NCI-H1105 (cell line): ENCODE measurements at places on chromosomes 5 and 9.

- no peak for DNase-seq
Observed at GRCh38 chr9:35844628-35845270, 15.7 kb downstream of the TMEM8B start.

- no peak for DNase-seq
Observed at GRCh38 chr5:61410811-61411210, 78.8 kb downstream of the ZSWIM6 start.

DNA sequence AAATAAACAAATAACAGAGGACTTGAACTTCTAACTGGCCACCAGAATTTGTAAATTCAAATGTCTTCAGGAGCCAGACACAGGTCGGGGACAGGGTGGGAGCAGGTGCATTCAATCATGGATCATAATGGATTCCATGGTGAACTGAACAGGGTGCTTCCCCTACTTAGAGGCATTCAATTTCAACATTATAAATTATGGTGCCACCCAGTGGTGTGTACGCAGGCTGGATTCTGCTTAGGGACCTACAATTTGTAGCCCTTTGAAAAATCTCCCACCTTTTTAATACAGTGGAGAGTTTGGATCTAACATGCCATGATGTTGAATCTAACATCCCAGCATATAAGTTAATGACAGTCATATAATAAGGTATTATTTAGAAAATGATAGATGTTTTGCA is 22.3 kb downstream of the KLF9 start:
- DNase-seq, result peak; percentile 3

DNA sequence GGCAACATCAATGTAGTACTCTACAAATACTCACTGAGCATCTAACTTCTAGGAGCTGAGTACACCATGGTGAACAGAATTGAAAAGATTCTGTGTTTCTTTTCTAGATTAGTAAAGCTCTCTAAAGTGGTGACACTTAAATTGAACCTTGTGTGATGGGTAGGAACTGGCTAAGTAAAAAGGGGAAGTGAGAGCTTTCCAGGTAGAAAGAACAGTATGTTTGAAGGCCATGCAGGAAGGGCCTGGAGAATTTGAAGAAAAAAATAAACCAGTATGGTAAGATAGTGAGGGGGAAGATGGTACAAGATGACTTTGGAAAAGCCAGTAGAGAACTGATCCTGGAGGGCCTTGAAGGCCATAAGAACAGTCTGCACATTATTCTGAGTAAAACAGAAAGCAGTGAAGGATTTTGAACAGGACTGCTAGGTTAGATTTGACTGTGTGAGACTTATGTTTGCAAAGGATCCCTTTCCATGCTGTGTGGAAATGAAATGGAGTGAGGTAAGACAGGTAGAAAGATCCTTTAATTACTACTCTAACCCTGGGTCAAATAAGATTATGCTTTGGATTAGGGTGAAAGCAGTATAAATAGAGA is 46.7 kb upstream of the UBQLN1 start:
- DNase-seq, result no peak

DNA sequence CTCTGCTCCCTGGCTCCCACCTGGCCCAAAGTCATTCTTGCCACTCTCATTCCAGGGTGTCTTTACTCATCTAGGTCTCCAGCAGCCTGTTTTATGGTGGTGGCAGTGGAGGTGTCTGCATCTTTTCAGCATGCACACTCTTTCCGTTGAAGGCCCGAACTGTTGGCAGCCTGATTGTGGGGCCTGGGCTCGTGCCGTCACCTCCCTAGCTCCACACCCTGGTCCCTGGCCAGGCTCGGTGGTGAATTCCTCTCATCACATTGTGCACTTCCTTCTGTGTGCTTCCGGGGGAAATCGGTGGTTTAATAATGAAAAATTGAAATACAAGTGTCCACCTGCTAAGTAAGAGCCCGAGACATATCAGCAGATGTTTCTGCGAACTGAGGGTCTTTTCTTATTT is 214.3 kb downstream of the TRIO start:
- DNase-seq, result no peak

- DNase-seq, result no peak
Observed at GRCh38 chr5:179805070-179805528, 1.6 kb downstream of the MGAT4B start.

DNA sequence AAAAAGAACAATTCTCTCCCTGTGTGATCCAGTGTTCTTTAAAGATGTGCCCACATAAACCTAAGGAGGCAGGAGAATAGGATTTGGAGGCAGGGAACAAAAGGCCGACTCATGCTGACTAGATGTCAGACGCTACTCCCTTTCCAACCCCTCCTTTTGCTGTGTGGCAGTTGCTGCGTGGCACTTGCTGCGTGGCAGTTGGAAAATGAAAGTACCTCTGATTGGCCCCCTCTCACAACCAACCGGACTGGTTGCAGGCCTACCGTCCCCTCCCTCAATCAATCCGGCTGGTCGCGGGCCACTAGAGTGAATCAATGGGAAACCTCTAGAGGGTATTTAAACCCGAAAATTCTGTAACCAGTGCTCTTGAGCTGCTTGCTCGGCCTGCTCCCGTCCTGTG is 551.0 kb downstream of the KIF4B start:
- DNase-seq, result no peak

GRCh38 chr5:63953217-63953616 is 9.0 kb downstream of the HTR1A start:
- DNase-seq, result no peak

GRCh38 chr9:130042406-130042884 is 544 bp downstream of the FNBP1 start:
- no peak for DNase-seq

DNA sequence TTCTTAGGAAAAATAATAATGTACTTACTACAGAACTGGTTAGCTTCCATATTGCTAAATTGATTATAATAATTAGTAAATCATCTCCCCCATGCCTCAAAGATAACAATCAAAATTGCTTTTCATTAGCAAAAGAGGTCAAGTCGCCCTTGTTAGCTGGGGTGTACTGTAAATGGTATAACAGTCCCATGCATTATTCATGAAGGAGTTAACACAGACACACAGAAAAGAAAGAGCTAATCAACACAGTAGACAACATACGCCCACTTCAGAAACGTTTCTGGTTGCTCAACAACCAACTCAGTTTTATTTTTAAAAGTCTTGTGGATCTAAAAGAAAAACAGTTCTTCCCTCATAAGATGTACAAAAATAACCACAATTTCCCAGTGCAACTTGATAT is 100.2 kb downstream of the MPDZ start:
- DNase-seq, result no peak

DNA sequence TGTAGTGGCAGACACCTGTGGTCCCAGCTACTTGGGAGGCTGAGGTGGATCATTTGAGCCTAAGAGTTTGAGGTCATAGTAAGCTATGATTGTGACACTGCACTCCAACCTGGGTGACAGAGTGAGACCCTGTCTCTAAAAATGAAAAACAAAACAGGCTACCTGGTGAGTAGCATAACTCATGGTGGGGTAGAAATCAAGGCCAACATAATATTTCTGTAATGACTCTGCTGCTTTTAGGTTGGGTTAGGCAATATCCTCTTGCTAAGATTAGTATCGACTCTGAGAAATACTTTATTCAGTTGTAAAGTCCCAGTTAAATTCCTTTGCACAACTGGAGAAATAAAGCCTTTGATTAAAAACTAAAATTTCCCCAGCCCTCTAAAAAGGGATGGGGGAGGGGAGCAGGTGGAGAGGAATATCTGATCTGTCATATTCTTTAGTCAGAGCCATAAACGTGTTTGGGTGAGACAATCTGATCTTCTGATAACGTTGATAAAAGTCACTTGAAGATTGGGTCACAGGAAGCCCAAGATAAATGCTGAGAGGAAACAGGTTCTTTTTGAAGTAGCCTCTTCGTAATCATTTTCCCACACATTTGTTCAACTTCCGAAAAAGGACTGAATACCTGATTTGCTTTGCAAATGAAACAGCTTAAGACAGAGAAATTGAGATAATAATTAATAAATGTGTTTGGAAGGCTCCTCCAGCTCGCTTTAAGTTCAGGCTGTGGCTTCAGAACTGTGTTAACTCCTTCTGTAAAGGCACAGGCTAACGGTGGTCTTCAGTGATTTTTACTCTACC is 14.9 kb downstream of the IL4 start:
- DNase-seq, result no peak

- no peak for DNase-seq
Observed at GRCh38 chr9:8114826-8115225, 315.2 kb upstream of the DMAC1 start.

DNA sequence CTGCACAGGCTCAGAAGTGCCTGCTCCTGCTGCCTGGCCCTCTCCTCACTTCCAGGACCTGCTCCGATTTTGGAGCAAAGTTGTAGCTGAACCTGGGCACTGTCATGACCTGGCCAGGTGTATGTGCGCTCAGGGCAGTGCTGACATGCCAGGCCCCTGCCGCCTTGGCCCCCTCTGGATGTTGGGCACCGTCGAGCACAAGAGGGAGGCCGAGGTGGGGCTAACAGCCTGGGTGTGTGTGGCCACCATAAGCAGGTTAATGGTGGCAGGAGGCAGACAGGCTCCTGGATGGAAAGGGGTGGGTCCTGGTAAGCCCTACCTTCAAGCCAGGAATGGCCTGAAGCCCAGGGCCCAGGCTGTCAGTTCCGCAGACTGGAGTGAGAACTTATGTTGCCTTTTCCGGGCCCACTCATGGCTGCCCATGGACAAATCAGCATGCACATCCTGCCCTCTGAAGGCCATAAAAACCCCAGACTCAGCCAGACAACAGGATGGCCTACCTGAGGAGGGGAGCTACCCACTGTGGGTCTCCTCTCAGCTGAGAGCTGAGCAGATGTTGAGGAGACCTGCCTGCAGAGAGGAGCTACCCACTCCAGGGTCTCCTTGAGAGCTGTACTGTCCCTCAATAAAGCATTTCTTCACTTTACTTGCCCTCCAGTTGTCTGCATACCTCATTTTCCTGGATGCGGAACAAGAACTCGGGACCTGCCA is 66.2 kb downstream of the NACC2 start:
- no peak for DNase-seq

GRCh38 chr5:128146671-128147070 is 63.1 kb downstream of the SLC12A2 start:
- no peak for DNase-seq
